Lower leg skin (tissue), 4 donors: ENCODE measurements at places on chromosomes 4 and X.

- DNase-seq: no peak
These were observed 132.2 kb upstream of the SLC34A2 start for GRCh38 chr4:25523405-25523804.

DNA sequence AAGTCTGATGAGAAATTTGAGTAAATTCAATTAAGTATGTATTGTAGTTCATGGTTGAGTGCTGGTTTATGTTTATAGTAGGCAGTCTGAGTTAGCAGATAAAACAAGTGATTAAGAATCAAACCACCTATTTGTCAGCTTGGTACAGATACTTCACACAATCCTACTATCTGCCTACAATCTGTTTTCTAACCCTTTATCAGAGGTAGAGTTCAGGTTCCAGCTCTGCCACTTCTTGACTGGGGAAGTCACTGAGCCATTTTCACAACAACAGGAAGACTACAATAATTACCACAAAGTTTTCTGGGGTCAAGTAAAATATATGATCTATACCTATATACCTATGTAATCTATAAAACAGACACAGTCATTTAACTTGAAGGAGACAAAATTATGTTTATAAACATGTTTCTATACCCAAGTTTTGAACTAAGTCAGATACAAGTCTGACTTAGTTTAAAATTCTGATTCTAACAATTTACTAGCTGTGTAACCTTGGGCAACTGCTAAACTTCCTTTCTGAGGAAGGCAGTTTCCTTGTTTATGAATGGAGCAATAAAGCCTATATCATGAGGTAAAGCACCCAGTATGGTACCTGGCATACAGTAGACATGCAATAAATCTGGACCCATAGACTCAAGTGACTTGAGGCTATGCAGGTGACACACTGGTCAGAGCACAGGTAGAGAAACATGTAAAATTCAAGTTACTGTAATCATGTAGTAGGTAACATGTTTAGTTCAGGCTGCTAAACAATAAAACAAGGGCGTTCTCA is 37.2 kb upstream of the BDH2 start:
- no peak for DNase-seq

GRCh38 chr4:125985856-125986255 is 671.1 kb downstream of the FAT4 start:
- DNase-seq: no peak

- no peak for DNase-seq
These were observed 60.3 kb upstream of the RXFP1 start for GRCh38 chr4:158461336-158461735.

- no peak for DNase-seq
These were observed 856.6 kb downstream of the GLUD2 start for GRCh38 chrX:121903961-121904360.
